Stimulated activated CD8-positive, alpha-beta memory T cell treated with anti-CD3 and anti-CD28 coated beads, Interleukin-2, amount 100 ng/mL, for 1 hour (primary cell): ENCODE measurements at places on chromosomes 7 and 10.

DNA sequence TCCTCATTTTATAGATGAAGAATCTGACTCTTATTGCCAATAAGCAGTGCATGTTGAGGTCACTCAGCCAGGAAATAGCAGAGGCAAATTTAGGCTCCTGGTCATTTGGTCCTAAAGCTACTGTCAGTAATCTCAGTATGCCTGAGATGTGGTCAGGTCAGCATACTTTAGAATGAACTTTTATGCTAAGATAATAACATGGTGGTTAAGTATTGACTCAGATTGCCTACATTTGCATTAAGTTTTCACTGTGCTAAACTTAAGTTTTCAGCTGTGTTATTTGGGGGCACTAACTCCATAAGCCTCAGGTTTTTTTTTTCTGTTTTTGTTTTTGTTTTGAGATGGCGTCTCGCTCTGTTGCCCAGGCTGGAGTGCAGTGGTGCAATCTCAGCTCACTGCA, 35.9 kb upstream of the CCSER2 start:
- no peak for DNase-seq

DNA sequence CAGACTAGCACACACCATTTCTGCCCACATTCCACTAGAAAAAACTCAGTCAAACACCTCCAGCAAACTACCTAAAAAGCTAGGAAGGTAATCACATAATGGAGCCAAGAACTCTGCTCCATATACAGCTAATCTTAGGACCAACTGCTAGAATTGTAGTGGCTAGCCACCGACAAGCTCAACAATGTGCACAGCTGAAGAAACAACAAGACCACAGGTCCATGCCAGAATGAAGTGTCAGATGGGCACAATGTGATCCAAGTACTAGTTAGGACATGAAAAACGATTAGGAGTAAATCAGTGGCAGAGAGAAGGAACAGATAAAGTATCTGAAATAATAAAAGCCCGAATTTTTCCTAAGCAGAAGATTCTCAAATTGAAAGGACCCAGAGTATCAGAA, 38.6 kb downstream of the TMEM106B start:
- DNase-seq, result no peak

DNA sequence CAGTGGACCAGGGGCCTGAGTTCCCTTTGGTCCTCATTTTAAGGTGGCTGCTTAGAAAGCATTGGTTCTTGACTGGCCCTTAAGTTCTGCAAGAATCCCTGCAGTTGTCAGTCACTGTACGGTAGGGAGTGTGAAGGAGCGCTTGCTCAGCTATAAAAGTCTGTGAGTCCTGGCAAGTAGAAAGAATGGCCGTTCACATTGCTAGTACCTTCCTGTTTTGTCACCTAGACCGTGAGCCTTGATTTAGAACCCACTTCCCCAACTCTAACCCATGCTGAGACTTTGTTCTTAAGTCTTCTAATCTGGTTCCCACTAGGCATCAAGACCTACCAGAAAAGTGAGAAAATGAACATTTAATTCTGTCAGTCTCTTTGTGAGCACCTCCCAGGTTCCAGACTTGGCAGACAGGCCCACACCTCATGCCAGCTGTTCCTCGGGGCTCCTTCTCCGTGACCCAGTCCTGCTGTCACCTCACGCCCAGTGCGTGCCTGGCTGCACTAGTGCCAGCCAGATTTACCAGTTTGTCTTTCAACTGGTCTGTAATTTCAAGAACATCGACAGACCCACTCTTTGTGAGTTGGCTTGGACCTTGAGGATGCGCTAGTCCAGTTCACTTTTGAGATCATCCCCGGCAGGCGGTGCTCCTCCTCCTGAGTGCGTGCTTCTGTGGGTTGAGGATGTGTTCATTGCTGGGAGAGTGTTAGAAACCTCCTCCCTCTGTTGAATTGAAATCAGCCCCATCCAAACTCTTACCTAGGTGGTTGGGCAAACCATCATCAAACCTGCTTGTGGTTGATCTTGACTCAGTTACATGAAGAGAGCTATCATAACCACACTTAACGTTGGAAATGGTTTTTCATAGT, 78.5 kb downstream of the SHH start:
- DNase-seq, result no peak

GRCh38 chr10:86205306-86206239, 161.0 kb downstream of the GRID1 start:
- no peak for DNase-seq

- DNase-seq, result no peak
Measured at GRCh38 chr7:30181736-30182522, 47.1 kb downstream of the MTURN start.

DNA sequence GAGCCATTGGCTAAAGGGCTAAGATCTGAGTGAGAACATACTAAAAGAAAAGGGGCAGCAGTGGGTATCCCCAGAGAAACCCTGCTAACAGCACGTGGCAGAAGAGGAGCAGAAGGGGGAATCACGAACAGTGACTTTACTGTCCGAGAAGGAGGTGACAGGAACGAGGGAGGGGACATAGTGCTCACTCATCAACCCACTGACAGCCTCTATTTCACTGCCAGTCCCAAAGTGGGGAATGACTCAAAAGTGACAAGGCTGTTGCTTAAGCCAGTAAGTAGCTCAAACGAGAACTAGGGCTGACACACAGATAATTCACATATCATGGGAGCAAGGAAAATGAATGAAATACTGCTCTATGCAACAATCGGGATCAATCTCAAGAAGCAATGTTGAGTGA, 92.7 kb downstream of the RSU1 start:
- no peak for DNase-seq

- no peak for DNase-seq
Measured at GRCh38 chr10:22314852-22315251, 1.3 kb upstream of the COMMD3 start.

- no peak for DNase-seq
Measured at GRCh38 chr10:20630092-20630643, 266.9 kb downstream of the NEBL start.

- DNase-seq, result no peak
Measured at GRCh38 chr10:99593312-99593711, 26.9 kb downstream of the SLC25A28 start.

GRCh38 chr7:1745576-1746490, 75.8 kb downstream of the ELFN1 start:
- no peak for DNase-seq

GRCh38 chr7:141454338-141454737, 96.9 kb upstream of the AGK start:
- DNase-seq, result no peak

GRCh38 chr10:102764470-102765161, 20.9 kb downstream of the WBP1L start:
- DNase-seq, result no peak

DNA sequence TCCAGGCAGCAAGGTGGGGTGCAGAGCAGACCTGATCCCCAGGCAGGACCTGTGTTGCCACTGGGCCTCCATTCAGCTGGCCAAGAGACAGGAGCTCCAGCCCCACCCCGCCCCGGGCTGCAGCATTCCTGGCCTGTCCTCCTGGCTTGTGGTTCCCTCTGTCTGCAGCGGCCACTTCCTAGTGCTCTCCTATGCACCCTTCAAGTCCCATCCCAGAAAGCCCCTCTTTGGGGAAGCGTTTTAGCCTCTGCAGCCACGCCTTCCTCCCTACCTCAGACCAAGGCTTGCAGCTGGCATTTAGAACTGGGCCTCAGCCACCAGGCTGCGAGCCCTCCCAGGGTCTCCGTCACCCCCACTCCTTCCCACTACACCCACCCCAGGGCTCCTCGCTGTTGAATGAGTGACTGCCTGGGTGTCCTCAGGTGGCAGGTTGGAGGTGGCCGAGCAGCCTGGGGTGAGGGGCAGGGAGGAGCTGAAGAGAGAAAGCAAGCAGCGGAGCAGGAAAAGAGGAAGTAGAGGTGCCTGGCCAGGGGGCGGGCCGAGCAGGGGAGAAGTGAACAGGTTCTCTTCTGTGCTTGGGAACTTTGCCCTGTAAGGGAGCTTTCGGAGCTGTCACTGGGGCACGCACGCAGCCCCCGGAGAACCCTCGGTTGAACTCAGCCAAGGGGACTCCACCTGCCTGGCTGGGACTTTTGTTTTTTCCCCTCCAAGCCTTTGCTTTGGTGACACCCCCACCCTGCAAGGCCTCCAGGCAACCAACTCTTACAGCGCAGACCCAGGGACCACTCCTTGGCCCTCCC, 109.1 kb upstream of the TNRC18 start:
- peak; percentile 32 for DNase-seq

DNA sequence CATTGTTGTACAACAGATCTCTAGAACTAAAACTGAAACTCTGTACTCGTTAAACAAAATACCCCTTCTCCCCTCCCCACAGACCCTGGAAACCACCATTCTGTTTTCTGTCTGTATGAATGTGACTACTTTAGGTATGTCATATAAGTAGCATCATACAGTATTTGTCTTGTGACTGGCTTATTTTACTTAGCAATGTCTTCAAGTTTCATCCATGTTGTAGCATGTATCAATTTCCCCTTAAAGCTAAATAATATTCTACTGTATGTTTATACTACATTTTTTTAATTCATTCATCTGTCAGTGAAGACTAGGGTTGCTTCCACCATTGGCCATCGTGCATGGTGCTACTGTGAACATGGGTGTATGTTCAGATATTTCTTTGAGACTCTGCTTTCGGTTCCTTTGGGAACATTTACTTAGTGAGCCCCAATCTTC, 71.2 kb upstream of the RPA3 start:
- no peak for DNase-seq

DNA sequence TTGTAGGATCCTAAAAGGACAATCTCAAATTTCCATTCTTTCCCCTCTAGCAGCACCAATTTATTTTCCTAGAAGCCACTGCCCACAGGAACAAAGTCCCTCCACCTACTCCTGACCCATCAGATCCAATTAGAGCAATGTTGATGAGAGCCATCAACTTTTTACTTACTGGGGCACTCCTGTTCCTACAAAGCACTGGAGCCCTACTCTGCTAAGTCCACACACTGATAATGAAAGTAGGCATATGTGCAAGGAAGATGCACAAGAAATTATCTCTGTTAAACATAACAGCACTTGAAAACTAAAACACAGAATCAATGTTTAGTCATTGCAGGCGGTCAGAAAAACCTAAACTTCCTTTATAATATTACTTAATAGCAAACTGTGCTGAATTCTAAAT, 3.6 kb downstream of the HERPUD2 start:
- DNase-seq, result no peak

GRCh38 chr7:68133045-68133444, 1136.4 kb downstream of the TYW1 start:
- no peak for DNase-seq

- DNase-seq, result no peak
Measured at GRCh38 chr7:91940171-91940570, 491 bp upstream of the AKAP9 start.

DNA sequence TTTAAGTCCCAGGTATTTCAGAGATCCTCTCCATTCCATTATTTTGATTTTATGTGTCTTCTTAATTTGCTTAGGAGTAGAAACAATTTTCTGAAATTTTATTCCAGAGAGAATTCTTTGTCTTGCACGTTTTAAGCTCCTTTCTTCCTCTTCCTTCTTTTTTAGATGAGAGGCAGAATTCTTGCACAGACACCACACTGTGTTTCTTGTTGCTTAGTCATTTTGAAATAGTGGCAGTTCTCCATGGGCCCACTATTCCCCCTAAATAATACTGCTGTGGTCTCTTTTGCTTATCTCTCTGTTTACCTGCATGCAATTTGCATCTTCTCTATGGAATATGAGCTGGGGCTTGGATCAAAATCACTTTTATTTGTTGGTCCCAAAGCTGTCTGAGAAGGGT, 54.3 kb upstream of the WAC start:
- DNase-seq, result no peak

DNA sequence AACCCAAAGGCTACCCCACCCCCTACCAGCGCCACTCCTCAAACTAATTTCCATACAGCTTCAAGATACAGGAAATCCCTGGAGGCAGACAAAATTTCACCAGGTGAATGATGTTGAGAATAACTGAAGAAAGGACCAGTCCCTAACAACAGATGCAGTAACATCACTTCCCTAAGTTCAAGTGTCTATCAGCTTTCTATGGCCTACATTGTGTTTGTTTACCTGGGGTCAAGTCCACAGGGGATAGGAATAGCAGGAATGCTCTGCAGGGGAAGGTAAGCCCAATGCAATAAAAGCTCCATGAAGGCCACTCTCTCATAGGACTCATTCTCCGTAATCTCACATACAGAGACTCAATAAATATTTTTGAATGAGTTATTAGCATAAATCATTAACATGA, 26.9 kb downstream of the FAM13C start:
- DNase-seq, result no peak

DNA sequence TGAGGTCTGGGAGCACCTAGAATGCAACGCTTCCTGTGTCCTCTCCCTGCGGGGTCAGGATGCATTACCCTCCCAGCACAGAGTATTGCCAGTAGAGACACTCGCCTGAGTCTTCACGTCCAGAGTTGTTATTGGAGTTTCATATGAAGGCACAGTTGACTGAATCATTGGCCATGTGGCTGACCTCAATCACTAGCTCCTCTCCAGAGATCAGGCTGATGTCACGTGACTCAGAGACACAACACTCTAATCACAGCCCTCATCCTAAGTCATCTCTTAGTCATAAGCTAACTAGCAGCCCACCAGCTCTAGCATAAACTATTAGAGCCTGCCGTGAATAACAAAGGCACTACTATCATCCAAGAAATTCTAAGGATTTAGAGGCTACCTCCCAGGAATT, 107.8 kb downstream of the HECW1 start:
- no peak for DNase-seq

GRCh38 chr10:117472872-117473271, 69.7 kb upstream of the EMX2 start:
- DNase-seq, result no peak

DNA sequence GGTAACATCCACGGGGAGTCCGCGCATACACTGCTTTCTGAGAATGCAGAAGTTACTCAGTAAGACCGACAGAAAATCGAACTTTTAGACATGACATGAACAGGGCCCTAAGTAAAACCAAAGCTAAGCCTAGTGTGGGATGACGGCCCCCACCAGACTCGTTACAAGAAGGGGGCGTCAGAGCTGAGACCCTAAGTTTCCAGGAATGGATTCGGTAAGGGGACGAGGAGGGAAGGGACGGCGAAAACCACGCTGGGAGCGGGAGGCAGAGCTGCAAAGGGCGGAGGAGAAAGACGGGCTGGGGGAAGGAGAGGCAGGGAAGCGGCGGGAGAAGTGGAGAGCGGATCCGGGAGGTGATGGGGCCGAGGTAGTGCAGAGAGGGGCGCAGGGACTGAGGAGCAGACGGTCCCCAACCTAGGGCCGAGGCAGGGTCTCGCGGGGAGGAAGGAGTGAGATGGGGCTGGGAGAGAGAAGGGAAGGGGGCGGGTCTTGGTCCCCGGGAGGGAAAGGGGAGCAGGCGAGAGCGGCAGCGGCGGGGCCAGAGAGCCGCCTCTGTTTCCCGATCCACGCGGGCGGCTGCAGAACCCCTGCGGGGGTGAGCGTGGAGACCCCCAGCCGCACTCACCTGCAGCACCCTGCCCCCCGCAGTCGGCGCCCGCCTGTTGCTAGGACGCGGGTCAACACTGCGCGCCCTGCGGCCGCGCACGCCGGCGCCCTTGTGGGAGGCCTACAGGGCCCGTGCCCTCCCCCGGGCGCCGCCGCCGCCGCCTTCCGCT, 513 bp downstream of the ODAD2 start:
- DNase-seq, result no peak

DNA sequence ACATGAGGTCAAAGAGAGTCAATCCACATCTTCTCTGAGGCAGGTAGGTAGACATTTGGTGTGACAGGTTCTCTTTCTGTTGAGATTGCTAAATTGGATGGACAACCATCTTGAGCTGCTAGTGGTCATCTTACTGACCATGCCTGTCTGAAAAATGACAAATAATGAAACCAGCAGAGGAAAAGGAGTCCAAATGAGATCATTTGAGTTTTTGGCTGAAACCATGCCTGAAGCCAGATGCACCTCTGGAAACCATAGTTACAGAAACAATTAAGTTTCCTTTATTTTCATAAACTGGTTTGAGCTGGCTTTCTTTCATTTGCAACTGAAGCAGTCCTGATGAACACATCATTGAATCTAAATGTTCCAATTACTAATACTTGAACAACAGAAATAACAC, 100.6 kb downstream of the ZNF438 start:
- DNase-seq, result no peak
